ENCODE measurements at places on chromosomes 12 and 14.

GRCh38 chr14:49861699-49862088, 9.1 kb upstream of the NEMF start:
- DNase-seq, result no peak

- no peak for DNase-seq
These were observed 322.9 kb downstream of the TMEM117 start for GRCh38 chr12:44158746-44159145.

DNA sequence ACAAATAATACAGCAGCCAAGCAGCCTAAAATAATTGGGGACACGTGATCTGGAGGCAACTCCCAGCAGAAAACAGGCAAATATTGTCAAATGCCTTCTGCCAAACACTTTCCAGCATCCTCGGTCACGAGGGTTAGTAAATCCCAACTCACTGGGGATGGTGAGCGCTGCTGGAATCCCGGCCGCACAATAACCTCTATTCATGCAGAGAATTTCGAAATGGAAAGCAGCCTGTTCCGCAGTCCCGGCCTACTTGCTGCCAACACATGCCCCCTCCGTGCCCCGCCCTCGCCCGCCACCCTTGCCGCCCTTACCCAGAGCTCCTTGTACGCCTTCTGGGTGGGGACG, 62.2 kb downstream of the RFX4 start:
- DNase-seq, result peak; percentile 39

GRCh38 chr12:102061096-102061559, 663 bp downstream of the WASHC3 start:
- no peak for DNase-seq

- DNase-seq, result no peak
These were observed 2.4 kb downstream of the C12orf75 start for GRCh38 chr12:105332925-105333324.

GRCh38 chr12:45969084-45969483, 21.3 kb downstream of the SCAF11 start:
- DNase-seq, result no peak

- DNase-seq, result no peak
These were observed 195.4 kb downstream of the DUSP6 start for GRCh38 chr12:89156862-89157262.

DNA sequence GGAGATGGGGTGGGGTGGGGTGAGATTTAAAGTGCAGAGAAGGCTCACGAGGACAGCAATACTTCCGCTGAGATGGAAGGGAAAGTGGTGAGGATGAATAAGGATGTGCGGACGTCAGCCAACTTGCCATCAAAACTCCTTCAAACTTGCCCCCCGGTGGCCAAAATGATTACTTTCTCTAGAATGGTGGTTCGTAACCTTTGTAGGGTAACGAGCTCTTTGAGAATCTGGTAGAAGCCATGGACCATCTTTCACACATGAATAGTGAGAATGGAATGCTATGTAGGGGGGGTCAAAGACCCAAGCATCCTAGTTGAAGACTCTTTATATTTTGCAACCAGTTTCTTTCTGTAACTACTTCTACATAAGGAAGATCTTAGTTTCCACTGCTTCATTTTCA, 245.9 kb upstream of the DDHD1 start:
- peak; percentile 4 for DNase-seq

DNA sequence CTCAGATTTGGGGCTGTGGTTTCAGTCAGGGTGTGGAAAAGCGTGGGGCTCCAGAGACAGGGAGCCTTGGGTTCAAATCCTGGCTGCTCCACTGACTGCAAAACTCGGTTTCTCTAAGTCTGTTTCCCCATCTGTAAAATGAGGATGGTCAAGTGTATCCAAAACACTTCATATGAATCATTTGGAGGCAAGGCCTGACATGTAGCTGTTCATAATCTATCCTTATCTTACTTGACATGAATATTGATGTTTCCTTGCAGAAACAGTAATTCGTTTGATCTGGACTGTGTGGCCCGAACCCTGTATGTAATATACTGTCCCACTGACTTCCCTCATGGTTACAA, 1.5 kb upstream of the CCDC63 start:
- no peak for DNase-seq

DNA sequence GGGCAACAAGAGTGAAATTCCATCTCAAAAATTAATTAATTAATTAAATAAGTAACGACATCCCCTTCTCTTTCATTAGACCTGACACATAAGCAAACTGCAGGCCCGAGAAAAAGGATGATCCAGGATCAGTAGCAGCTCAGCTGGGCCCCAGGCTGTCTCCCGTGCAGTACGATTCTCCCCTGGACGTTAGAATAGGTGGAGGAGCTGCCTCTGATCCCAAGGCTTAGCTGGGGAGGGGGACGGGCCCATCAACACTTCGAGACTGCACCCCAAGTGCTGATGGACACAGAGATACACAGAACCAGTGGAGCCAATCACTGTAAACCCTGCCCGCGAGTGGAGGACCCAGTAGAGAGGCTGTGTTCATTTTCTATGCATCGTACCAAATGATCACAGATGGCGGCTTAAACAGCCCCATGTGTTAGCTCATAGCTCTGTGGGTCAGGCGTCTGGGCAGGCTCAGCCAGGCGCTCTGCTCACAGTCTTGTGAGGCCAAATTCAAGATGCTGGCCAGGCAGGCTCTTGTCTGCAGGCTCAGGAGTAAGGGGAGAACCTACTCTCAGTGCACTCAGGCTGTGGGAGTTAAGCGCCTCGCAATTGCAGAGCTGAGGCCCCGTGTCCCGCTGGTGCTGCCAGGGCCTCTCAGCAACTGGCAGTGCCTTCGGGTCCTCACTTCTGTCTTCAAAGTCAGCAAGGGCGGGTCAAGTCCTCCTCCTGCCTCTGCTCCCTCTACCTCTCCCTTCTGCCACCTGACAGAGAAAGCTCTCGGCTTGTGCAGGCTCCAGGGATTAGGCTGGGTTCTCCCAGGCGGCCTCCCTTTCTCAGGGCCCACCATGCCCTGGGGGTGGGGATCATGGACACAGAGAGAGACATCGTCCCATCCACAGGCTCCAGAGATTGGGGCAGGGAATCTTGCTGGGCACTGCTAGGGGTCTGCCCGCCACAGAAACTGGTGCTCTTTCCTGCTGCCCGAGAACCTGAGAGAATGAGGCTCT, 26.4 kb downstream of the RIMBP2 start:
- DNase-seq, result no peak

DNA sequence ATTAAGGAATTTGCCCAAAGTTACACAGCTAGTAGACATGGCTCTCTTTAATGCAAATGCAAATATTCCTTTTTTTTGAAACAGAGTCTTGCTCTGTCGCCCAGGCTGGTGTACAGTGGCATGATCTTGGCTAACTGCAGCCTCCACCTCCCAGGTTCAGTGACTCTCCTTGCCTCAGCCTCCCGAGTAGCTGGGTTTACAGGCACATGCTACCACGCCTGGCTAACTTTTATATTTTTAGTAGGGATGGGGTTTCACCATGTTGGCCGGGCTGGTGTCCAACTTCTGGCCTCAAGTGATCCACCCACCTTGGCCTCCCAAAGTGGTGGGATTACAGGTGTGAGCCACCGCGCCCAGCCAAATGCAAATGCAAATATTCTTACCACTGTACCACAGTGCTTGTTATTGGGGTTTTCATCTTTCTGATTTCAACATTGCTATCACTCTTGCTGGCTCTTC, 24.5 kb upstream of the HIGD1C start:
- DNase-seq, result no peak

DNA sequence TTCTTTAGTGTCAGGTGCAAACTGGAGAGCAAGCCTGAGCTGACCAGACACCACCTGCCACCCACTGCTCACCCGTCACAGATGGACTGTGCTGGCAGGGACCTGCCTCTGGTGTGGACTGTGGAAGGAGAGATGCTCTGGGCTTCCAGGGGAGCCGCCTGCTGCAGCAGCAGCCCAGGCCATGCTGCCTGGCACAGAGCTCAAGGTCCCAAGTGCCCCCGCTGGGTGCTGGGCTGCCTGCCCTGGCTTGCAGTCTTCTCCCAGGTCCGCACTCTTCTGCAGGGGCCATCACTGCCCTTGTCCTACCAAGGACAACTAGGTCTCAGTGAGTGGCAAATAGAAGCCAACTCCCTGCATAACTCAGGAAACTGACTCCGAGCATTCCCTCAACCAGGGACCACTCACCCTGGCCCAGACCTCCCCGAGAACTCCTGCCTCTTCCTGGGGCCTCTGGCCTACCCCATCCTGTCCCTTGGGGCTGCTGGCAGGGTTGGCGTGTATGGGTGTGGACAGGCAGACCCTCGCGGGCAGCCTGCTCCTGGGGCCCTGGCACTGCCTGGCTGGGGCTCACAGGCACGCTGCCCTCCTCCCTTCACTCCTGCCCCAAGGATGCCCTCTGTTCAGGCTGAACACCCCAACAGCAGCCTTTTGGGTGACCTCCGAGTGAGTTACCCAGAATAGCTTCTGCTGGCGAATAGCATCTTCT, 9.3 kb downstream of the AMN start:
- DNase-seq, result no peak

GRCh38 chr12:12718381-12718759, 1.2 kb downstream of the CDKN1B start:
- peak; percentile 11 for DNase-seq

DNA sequence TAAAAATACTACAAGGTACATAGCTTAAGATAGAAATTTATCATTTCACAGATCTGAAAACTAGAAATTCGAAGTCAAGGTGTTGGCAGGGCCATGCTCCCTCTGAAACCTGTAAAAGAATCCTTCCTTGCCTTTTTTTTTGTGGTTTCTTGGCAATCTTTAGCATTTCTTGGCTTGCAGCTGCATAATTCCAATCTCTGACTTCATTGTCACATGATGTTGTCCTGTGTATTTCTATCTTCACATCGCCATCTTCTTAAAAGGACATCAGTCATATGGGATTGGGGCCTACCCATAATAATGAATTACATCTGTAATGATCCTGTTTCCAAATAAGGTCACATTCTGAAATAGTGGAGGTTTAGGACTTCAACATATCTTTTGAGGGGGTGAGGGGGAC, 250.4 kb downstream of the TMTC2 start:
- no peak for DNase-seq
